ENCODE measurements at places on chromosomes 11 and 22.
A peak's percentile ranks its signal among the peaks of the same experiment; 100 is the strongest.

- no peak for DNase-seq
Measured at GRCh38 chr11:71241721-71242259, 10.6 kb downstream of the SHANK2 start.

DNA sequence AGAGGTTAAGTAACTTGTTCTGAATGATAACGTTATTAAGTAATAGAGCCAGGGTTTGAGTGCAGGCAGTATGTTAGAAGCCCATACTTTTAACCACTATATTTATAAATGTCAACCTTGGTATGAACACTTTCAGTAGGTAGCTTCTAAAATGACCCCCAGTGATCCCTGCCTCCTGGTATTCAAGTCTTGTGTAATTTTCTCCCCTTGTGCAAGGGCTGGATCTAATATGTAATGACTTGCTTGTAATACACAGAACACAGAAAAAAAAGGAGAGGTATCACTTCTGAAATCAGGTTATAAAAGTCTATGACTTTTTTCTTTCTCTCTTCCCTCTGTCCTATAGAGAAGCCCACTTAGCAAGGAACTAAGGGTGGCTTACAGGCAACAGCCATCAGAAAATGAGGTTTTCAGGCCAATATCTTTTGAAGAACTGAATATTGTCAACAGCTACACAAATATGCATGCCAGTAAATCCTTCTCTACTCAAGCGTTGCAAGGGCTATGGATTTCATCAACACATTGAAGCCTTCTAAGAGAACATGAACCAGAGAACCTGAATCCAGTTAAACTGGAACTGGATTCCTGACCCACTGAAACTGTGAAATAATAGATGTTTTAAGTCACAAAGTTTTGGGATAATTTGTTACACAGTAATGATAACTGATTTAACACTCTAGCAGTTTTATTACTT is 712.3 kb downstream of the METTL15 start:
- no peak for DNase-seq

DNA sequence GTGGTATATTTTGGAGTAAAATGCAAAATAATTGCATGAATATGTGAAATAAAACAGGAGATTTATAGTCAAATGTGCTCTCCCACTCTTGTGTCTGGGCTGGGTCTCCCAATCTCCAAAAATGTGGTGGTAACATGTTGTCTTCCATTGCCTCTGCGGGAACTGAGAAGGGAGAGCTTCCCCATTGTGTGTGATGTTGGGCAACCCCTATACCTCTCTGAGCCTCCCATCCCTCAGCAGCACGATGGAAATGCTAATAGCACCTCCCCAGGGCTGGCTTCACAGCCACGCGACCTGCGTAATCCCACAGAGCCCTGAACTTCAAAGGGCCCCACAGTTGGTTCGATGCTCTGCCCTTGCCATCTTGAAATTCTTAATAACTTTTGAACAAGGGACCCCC is 72.0 kb downstream of the TP53I11 start:
- DNase-seq: no peak

DNA sequence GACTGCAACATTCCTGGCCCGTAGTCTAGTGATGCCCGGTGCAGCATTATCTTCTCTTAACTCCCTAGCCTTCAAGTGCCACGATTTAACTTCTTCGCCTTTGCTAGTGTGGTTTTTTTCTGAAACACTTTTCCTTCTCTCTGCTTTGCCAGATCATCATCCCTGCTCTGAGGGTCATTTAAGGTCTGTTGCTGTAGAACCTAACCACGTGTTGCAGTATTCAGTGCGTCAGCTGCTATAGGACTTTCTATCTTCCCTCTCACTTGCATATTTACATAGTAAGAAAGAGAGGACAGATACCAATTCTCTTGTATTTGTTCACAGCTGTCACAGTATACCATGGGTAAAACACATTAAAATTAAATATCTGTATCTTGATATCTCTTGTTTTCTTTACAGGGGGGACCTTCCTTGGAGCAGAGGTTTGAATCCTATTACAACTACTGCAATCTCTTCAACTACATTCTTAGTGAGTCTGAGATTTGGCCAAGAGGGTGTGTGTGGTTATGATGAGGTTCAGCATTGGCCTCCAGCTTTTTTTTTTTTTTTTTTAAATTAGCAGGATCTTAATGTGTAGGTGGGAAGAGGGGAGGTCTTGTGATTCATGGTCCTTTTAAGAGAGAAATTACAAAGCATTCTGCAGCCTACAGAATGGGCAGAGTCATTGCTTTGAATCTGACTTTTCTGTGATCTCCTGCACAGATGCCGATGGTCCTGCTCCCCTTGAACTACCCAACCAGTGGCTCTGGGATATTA is 13.5 kb downstream of the EIF3L start:
- DNase-seq: no peak

GRCh38 chr22:31148953-31149627 is 8.8 kb upstream of the PLA2G3 start:
- DNase-seq: peak; percentile 8

DNA sequence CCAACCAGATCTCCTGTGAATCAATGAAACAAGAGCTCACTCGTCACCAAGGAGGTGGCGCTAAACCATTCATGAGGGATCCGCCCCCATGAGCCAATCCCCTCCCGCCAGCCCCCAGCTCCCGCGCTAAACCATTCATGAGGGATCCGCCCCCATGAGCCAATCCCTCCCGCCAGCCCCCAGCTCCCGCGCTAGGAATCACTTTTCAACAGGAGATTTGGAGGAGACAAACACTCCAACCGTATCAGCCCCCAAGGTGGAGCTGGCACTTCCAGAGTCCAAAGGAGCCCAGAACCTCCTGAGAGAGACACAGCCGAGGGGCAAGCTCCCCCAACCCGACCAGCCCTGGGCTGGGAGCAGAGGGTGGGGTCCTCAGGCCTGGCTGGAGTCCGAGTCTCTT is 40.9 kb upstream of the PRR5 start:
- DNase-seq: no peak

- no peak for DNase-seq
Measured at GRCh38 chr11:128690665-128691101, 3.2 kb upstream of the FLI1 start.

All from central memory CD4-positive, alpha-beta T cell (primary cell).